Esophagus squamous epithelium (tissue), 5 donors: ENCODE measurements at places on chromosomes 16 and 17.

GRCh38 chr17:3658784-3659449 is 9.5 kb downstream of the TAX1BP3 start:
- DNase-seq: no peak

- no peak for DNase-seq
Observed at GRCh38 chr17:39081851-39082250, 69.6 kb downstream of the PLXDC1 start.

- no peak for DNase-seq
Observed at GRCh38 chr17:57774872-57775271, 29.8 kb upstream of the CCDC182 start.

DNA sequence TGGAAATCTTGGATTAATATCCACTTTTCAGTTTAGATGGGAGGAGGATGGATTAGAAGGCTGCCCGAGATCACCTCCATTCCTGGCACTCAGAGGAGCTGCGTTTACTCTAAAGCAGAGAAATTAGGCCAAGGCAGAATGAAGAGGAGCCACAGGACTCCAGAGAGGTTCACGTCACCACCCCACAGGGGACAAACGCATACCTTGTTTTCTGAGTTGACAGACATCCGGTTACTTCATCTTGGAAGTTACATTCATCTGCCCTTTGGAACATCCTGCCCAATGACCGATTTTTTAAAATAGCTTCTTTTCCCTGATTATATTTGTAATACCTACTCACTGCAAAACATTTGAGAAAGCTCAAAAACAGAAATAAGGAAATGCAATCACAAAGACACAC is 220.0 kb downstream of the SOX9 start:
- no peak for DNase-seq

DNA sequence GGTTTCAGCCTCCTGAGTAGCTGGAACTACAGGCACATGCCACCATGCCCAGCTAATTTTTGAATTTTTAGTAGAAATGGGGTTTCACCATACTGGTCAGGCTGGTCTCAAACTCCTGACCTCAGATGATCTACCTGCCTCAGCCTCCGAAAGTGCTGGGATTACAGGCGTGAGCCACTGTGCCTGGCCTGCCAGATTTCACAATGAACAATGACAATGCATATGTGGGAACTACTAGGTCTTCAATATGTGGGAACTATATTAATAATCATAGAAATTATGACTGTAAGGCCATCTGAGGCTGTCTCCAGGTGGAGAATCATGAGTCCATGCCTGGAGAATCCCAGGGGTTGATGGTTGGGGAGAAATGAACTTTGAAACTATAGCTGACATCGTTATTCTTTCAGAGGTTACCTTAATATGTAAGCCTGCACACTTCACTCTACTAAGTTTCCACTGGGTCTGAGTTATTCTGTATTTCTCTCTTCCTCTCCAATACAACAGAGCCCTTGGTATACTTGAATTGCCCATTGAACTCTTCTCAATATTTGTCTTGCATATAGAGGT is 7.2 kb upstream of the DRC7 start:
- no peak for DNase-seq
